ENCODE measurements at places on chromosomes 6 and 20.

DNA sequence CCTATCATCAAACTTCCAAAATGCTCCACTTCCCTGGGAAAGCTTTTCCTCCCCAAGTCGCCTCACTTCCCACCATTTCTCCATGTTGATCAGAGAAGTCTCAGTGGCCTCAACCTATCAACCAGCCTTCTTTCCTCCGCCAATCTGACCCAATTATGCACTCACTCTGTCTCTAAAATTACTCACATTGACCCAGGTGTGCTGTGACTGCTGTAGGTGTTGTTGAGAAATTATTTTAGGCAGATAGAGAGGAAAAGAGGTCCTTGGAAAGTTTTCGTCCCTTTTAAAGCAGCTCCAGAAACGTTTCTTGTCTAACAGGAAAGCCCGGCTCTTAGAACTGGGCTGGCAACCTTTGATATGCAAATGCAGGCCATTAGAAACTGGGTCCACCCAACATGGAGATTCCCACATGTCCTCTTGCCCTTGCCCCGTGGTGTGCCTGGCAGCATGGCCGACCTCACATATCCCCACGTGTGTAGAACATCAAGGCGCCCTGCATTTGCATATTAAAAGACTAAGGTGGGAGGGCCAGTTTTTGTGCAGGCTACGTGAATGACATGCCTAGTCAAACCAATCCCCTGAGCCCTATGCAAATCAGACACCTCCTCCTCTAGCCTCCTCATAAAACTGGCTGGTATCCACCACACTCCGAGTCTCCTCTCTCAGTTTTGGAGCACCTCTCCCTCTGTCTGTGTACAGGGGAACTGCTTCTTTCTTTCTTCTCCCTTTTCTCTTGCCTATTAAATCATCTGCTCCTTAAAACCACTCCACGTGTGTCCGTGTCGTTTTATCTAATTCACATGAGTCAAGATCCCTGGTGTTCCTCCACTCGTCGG, 12.9 kb downstream of the IPCEF1 start:
- DNase-seq = no peak

- no peak for DNase-seq
Measured at GRCh38 chr6:72219536-72219935, 333.2 kb downstream of the RIMS1 start.

GRCh38 chr6:91751526-91751925, 1164.7 kb upstream of the MAP3K7 start:
- DNase-seq = no peak

DNA sequence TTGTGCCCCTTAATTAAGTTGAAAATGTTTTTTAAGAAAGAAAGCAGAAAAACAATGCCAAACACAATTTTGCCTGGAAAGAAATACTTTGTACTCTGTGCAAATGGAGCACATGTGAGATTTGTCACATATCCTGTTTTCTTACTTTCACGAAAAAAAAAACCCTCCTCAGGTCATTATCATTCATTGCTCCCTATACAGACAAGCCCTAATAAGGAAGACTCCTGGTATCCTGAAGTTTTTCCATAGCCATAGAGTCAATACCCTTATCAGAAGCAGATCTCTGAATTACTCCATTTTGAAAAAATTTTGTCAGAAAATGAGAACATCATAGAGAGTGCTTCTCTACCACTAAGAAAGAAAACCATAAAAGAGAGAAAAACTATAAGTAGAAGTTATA, 14.0 kb upstream of the NT5E start:
- DNase-seq = no peak

Data from fibroblast of skin of left biceps (primary cell).